ENCODE measurements at places on chromosomes 12 and 14. TPM values are rescaled to one million over a fixed set of nuclear protein-coding genes. Genes with fewer than 3 reads are reported as not detected.

DNA sequence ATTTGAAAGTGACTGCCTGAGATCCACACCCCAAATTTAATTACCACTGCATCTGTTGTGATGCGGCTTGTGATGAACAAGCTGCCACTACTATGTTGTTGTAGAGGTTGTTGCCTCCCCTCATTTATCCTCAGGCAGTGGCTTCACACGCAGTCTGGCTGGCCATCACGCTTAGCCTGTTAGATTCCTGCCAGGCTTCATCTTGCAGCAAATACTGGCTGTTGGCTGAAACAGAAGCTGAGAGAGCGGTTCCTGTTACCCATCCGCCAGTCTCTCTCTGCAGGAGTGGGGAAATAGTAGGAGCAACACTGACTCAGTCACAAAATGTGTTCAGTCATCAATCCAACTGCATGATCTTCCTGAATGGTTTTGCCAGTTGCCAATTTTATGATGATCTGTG is 934.4 kb downstream of the FLRT2 start:
- no peak for DNase-seq

DNA sequence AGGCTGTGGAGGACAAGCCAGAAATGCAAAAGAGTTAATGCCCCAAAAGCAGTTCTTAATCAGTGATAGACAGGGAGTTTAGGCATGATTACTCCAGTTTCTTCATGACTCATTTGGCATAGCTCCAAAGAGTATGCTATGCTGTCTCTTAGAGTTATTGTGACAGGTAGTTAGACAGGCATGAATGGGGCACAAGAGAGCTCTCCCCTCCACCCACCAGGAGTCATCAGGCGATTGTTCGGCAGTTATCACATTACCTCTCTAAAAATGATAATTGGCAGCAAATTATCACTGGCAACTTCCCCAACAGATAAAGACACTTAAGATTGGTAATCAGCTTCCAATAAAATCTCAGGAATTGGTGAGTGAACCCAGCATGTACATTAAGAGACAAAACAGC is 320.1 kb downstream of the DAD1 start:
- no peak for DNase-seq

The CCDC196 gene
- not detected for total RNA-seq

GRCh38 chr12:42097971-42098370 is 46.7 kb downstream of the GXYLT1 start:
- no peak for DNase-seq

DNA sequence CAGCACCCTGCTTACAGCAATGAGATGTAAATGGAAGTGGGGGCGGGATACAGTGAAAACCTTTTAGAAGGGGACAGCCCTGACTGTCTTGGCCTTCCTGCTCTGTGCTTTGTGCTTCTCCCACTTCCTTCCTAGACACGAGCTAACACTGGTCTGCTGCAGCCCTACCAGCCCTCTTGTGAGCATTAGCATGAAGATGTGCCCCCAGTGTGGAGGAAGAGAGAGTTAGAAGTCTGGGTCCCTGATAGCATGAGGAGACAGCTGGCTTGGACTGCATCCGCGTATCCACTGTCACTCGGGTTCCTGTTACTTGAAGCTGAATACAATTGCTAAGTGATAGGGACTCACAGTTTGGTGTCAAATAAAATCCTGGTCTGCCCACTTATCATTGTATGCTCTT is 248.1 kb upstream of the SOX5 start:
- no peak for DNase-seq

The OR6C2 gene
- not detected for total RNA-seq

DNA sequence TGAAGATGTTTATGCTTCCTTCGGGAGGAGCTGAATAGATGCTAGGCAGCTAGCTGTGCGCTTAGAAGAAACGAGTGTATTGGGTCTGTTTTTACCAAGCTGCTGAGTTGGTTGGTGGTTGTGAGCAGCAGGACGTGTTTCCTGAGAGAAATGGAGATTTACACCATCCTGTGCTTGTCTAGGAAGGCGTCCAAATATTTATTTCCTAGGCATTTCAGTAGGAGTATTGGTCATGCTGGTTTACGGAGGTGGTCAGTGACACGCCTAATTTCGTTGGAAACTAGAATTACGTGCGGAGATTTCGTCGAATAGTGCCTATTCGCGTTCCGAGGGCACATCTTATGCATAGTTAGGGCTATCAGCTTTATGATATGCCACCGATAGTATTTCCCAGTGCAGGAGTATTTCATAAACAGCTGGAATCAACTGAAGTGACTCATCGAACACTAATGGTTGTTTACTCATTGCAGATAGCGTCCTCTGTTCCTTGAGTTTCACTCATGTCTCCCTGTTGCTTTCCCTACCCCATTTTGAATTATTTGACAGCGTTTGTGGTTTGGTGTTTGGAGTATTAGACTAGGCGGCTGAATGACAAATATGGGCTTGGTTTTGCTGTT is 780 bp downstream of the TBC1D15 start:
- DNase-seq: no peak

The MYO1H gene
- not detected for total RNA-seq

- DNase-seq: peak; percentile 41
These were observed 282.1 kb downstream of the RPS29 start for GRCh38 chr14:49303946-49304516.

GRCh38 chr12:10243818-10244520 is 31.3 kb downstream of the GABARAPL1 start:
- no peak for DNase-seq

The KRT2 gene
- total RNA-seq: not detected

DNA sequence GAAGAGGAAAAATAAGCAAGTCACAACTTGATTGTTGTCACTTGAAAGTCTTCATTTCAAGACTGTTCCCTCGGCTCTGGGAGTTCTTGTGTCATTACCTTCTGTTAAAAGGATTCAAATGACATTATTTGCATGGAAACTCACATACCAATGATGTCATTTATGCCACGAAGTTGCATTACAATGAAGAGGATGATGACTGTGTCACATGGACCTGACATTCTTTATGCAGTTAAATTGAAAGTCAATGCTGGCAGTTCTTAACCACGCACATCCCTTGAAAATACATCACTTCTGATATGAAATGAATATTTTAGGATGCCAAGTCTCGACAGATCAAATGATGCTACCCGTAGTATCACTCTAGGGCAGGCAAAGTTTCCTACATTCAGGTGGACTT is 1069.5 kb downstream of the VRK1 start:
- DNase-seq: no peak

The NKX2-1 gene
- total RNA-seq: 0.26 TPM

The EFS gene
- 10.8 TPM for total RNA-seq

The CLEC9A gene
- total RNA-seq: 1.2 TPM

DNA sequence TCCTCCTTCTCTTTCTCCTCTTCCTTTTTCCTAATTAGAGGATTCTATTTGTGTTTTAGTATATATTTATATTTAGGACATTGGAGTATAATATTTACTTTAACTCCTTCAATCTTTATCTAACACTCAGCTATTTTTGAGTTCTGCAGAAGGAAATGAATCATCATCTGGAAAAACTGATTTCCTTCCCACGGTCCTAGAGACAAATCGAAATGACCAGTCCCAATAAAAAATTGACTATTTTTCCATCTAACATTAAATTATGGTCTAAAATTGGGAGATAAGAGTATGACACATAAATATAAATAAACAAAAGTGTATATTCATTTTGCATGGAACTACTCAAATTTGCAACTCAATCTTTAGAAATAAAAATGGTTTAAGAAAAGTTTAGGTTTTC is 167.4 kb downstream of the TMTC3 start:
- no peak for DNase-seq

DNA sequence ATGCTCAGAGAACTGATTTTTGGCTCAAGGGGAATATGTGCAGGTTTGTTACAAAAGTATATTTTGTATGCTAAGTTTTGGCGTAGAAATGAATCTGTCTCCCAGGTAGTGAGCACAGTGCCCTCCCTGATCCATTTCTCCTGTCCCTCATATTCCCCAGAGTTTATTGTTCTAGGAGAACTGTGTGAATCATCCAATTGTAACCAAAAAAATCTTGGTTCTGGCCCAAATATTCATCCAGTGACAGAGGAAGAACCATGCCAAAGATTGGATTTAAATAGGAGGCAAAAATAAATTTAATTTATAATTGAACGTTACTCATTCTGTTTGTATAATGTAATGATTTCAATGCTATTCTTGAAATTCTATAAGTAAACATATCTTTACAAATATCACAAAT is 4.8 kb downstream of the CATSPERB start:
- DNase-seq: no peak

GRCh38 chr14:38567703-38568102 is 311.8 kb upstream of the CLEC14A start:
- no peak for DNase-seq

DNA sequence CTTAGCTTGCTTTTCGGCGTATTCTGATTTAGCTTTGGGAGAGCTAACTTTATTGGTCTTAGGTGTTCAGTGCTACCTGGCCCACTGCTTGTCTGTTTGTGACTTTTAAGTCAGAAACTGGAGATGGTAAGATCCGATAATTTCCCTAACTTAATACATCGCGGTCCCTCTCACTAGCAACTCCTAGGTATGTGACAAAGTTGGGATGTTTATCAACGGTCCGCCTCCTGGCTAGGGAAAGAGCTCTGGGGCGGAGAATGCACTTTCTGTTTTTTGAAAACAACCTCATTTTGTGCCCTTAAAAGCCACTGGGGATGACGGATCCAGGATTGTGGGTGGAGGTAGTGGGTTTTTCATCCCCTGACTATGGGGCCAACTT is 1.2 kb downstream of the CDKN1B start:
- DNase-seq: no peak

DNA sequence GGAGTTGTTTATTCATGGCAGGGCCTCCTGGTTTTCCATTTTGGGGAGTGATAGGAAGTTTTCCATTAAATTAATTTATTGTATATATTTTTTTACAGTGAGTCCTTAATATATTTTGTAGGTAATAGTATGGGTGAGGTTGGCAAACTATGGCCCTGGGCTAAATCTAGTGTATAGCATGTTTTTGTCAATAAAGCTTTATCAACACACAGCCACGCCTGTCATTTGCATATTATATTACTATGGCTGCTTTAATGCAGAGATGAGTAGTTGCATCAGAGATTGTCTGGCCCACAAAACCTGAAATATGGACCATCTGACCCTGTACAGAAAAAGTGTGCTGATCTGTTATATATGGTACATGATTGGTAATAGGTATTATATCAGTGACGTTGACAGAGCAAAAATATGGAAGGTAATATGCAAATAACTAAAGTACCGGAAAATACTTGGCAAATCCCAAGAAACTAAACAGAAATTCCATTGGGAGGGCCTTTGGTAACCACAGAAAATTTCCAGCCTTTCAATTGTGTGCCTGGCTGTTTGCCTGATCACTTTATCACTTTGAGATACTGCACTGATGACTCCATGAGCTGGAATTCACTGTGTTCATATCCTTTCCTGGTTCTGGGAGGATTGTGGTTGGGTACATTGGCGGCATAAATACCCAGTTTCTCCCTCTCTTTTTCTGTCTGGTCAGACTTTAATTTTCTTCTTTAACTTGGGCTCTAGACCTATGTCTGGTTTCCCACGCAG is 61.7 kb upstream of the RFLNA start:
- DNase-seq: no peak
